ENCODE measurements at places on chromosomes 5 and 9.

GRCh38 chr5:67731886-67732285 is 483.7 kb upstream of the PIK3R1 start:
- no peak for DNase-seq

DNA sequence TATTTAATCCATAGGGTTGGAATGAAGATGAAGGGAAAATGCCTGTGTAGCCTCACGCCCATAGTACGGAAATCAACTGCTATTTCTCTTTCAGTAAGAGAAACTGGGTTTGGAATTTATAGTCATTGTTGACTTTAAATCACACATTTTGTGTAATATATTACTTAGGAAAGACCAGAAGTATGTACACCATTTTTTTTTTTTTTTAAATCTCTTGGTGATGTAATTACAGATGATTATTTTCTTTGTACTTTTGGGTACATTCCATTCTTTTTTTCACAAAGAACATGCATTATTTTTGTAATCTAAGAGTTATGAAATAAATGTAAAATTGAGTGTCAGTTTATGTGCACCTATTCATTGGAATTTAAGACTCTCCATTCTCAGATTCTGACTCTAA is 45.7 kb downstream of the POC5 start:
- no peak for DNase-seq

GRCh38 chr5:96538808-96539250 is 105.8 kb upstream of the PCSK1 start:
- no peak for DNase-seq

DNA sequence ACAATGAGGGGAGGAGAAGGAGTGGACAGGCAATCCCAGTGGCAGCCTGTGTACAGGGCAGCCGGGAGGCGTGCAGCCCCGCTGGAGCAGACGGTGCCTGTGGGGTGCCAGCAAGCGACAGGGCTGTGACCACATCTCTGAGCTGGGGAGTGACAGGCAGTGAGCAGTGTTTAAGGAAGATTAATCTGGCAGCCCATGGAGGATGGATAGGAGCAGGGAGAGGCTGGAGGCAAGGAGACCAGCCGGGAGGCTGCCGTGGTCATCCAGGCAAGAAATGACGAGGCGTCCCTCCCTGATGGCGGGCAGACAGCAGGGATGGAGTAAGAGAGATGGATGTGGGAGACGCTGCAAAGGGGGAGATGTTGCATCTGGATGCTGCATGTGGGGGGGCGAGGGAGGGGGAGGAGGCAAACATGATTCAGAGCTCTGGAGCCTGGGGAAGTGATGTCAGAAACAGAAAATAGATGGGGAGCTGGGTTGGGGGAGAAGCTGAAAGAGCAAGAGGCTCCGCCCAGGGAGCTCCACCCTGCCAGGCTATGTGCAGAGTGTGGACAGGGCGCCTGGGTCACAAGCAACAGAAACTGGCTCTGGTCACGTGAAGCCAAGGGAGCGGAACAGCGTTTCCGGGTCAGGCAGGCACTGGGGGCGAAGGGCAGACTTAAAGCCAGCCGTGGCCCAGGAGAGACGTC is 12.6 kb downstream of the UNC5A start:
- no peak for DNase-seq

- DNase-seq = no peak
Measured at GRCh38 chr5:136646915-136647314, 281.6 kb upstream of the TRPC7 start.

GRCh38 chr9:69753830-69754229 is 6.0 kb downstream of the PTAR1 start:
- no peak for DNase-seq

GRCh38 chr5:74289238-74289637 is 351.3 kb downstream of the ENC1 start:
- DNase-seq = no peak

DNA sequence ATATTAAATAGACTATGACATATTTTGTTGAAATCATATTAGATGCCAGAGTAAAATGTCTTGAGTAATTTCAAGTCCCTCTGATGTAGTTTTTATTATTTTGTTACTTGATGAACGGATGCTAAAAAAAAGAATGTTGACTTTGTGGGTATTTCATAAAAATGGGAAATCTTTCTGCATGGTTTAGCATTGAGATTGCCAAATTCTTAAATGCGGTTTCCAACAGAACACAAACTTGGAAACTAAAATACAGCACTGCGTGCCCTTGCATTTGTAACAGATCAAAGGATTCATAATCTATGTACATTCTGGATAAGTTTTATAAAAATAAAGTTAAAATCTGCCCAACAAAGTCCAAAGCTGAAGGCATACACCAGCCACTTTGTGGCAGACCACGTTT is 425.5 kb upstream of the DAB2 start:
- DNase-seq = no peak

DNA sequence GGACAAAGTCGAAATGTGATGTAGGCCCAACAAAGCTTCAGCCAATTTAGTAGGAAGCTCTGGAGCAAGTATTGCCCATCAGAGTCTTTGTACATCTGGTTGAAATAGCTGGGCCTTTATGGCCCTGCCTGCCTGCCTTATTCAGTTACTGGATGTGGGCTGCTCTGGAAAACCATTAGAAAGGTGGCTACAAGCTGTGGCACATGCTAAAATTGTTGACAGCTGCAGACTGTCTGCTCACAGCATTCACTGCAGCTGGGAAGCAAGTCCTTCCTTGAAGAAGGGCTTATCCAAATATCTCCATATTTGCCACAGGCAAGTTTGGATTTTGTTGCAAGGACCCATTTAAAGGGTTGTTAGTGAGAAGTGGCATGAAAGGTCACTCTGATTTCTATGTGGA is 24.4 kb downstream of the SMIM15 start:
- no peak for DNase-seq

DNA sequence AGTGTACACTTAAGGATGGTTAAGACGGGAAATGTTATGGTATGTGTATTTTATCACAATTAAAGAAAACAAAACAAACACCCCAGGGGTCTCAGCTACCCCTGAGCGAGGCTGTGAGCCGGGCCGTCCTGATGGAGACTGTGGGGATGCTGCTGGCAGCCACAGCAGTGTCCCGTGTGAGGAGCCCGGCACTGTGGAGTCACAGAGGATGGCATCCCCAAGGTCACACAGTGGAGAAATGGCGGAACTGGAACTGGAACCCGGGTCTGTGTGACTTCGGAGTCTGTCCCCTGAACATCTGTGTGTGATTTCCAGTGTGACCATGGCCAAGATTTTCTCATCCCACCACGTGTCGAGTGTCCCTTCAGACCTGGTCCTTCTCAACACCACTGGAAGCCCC is 80.7 kb upstream of the PHYKPL start:
- DNase-seq = no peak

GRCh38 chr5:113022661-113023060 is 46.1 kb downstream of the DCP2 start:
- no peak for DNase-seq

GRCh38 chr5:30600892-30601291 is 592.6 kb upstream of the CDH6 start:
- DNase-seq = no peak

DNA sequence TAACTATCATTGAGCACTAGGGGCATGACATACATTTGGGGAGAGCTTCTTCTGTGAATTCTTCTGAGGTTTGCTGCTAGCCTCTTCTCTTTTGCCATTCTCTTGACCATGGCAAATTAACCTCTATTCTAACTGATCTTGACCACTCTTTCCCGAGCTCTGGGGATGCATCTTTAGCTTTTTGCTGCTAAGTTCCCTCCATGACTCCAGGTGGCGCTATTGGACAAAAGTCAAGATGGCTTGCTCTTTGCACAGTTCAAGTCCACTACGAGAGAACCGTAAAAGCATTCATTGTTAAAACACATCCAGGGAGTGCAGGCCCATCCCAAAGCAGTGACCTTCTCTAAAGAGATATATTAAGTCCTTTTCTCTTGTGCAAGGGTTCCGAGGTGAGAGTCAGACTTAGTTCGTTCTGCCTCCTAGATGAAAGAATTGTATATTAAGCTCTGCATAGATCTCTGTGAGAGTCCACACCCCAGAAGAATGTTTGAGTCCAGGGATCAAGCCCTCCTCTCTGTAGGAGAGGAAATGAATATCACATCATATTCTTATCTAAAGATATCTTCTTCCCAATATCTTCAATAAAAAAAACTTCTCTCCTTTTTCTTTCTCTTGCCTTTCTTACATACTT is 1152.9 kb upstream of the CDH6 start:
- peak; percentile 77 for DNase-seq

DNA sequence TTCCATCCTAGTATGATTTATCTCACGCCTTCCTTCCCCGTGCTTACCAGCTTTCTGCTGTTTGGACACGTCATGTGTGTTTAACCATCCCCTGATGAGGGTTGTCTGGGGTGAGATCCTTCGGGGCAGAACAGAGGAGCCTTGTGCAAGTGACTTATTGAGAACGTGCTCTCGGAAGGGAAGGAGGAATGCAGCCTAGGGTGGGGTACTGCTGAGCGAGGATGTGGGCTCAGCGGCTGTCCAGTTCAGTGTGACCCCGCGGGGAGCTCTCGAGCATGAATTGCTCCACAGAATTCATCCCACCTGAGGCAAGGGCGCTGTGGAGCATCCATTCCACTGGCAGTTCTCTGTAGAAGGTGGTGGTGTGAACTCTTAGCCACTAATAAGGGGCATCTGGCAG is 4.0 kb downstream of the MYOZ3 start:
- DNase-seq = no peak

GRCh38 chr9:4520055-4520454 is 29.8 kb downstream of the SLC1A1 start:
- DNase-seq = no peak

DNA sequence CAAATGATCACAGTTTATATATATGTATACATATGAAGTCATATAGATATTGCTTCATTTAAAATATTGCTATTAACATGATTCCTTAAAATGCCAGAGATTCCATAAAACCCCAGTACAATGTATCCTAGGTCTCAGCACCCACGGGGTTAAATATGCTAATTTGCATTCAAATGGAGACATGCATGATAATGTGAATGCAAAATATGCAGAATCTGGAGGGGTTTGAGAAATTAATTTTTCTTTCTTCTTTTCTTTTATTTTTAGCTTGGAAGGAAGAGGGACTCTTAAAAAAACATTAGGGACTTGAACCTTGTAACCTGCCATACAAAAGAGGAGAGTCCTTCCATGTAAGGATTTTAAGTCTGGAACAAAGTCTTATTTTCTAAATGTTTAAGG is 211.9 kb downstream of the MEF2C start:
- no peak for DNase-seq

- DNase-seq = no peak
Measured at GRCh38 chr9:113952676-113953075, 76.6 kb downstream of the ZNF618 start.

- DNase-seq = no peak
Measured at GRCh38 chr5:102857076-102857818, 102.1 kb downstream of the PAM start.

DNA sequence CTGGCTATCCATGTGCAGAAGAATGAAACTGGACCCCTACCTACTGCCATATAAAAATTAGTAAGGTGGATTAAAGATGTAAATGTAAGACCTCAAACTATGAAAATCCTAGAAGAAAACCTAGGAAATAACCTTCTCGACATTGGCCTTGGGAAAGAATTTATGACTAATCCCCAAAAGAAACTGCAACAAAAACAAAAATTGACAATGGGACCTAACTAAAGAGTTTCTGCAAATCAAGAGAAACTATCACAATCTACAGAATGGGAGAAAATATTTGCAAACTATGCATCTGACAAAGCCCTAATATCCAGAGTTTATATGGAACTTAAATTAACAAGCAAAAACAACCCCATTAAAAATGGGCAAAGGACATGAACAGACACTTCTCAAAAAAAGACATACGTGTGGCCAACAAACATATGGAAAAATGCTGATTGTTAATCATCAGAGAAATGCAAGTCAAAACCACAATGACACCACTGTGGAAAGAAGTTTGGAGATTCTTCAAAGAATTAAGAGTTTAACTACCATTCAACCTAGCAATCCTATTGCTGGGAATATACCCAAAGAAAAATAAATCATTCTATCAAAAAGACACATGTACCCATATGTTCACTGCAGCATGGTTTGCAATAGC is 98.5 kb downstream of the NR3C1 start:
- no peak for DNase-seq

GRCh38 chr5:124746916-124747790 is 714 bp upstream of the ZNF608 start:
- DNase-seq = peak; percentile 89

- no peak for DNase-seq
Measured at GRCh38 chr9:116494815-116495634, 192.1 kb upstream of the TRIM32 start.

- DNase-seq = peak; percentile 48
Measured at GRCh38 chr5:173719731-173720082, 103.3 kb upstream of the BOD1 start.

DNA sequence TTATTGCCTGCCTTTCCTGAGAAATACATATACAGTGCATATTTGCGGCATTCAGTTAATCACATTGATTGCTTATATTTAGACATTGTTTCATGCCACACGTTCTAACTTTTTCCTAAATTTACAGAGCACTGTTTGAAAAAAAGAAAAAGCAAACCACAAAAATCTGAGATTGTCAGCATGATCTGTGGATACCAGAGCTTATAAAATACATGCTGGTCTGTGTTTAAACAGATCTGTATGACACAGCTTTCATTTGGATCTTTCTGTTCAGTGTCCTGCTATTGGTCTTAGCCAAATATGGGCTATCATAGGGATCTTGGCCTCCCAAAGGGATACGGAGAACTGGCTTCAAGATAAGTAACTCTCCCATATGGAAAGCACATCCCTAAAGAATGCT is 20.2 kb downstream of the ALDH1A1 start:
- DNase-seq = no peak

DNA sequence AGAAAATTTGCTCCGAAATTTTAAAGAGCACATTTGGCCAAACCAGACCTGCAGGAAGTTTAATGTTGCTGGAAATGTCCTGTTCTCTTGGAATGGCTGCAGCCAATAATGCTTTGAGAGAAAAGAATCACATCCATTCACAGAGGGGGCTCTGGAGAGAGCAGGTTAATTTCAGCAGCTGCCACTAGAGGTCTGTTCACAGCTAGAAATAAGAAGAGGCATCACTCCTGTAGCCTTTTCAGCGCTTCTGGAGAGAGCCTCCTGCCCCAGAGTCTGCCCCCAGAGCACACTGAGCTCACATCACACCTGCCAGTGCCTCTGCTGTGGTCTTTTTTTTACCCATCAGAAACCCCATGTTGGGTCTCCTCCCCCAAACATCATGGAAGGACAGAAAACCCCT is 124.8 kb upstream of the RAD23B start:
- DNase-seq = peak; percentile 43

GRCh38 chr9:23774266-23774665 is 51.8 kb downstream of the ELAVL2 start:
- no peak for DNase-seq

DNA sequence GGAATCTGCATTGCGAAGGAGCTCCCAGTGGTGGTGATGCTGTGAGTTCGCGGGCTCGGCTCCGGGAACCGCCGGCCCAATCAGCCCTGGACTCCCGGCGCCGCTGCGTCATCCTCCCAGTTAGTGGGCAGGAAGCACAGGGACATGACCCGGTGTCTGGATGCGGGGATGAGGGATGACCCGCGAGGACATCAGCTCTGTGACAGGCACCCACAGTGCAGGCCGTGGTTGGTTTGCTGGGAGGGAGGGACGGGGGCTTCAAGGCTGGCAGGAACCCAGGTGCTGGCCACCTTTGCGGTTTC is 996 bp downstream of the NXNL2 start:
- no peak for DNase-seq

Data from COR-L47 (cell line).